ENCODE measurements at places on chromosomes 3 and 15.

DNA sequence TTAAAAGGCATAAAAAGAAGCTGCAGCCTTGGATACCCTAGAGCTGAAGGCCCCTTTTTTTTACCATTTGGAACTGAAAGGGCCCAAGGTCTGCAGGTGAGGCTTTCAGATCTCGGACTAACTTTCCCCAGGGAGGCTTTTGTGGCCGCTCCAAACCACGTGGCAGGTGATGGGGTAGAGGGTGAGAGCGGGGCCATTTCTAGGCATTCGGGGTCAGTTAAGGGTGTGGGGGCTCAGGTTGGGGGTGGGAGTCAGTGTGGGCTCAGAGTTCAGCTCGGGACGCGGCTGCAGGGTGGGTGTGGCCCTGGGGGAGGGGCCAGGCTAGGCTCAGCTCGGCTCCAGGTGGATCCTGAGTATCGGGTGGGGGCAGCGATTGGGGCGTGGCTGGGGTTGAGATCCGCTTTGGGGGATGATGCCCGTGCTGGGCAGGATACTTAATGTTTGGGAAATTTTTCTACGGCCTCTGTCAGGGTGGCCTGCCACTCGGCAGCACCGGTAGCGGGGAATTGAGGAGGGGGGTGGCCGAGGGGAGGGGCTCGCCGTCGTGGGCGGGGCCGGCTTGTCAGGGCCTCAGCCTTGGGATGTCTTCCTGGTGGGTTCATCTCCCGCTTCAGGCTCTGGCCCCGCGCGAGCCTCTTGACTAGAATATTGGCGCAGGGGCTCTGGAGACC lies 2.5 kb downstream of the KLF13 start:
- DNase-seq, result peak; percentile 53

DNA sequence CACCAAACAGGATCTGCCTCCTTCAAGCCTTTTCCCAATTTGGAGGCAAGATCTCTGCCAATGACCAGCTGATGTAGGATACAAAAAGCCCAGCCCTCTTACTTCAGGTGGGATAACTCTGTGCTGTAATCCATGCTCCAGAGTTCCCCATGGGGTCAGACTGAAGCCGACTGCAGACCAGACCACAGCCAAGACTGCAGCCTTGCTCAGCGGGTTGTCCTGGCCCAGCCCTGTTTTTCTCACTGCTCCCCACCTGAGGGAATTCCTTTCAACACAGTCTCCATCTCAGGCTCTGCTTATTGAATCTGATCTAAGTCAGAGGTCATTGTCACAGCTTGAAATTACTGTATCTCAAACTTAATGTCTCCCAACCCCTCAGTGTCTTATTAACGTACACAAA lies 207.0 kb downstream of the MYRIP start:
- no peak for DNase-seq

DNA sequence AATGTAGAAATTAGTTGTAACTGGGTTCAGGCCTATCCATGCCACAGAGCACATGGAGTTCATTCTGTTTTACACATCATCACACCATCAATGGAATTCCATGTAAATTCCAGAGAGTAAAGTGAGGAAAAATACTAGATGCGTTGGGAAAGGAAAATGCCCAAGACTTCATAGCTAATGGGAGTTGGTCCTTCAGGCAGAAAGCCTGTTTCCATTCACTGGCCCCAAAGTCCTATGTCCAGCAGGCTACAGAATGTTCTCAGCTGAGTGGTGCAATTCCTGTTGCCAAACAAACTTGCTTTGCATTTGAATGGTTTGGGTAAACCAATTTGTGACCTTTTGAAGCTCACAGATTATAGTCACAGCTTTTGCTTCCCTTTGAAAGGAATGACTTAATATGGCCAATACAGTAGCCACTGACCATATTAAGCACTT lies 164.6 kb upstream of the PFN2 start:
- DNase-seq, result no peak

DNA sequence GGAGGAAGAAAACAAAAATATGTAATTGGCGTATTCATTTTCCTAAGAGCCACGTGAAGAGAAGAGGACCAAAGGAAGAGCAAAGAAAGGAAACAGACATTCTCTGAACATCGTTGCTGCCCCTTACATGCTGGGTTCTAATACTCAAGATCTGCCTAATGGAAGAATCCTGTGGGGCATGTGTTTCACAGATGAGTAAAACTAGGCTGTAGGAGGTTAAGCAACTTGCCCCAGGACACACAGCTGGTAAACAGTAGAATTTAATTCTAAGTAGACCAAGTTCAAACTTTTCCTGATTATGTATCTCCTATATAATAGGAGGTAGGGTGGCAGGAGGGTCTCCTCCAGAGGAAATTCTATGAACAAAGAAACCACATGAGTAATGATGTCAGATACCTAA lies 106.1 kb upstream of the TNFAIP8L3 start:
- no peak for DNase-seq

GRCh38 chr15:38053205-38053604 lies 118.8 kb downstream of the TMCO5A start:
- DNase-seq, result no peak

GRCh38 chr15:66715720-66716655 lies 14.0 kb downstream of the SMAD6 start:
- DNase-seq, result no peak

DNA sequence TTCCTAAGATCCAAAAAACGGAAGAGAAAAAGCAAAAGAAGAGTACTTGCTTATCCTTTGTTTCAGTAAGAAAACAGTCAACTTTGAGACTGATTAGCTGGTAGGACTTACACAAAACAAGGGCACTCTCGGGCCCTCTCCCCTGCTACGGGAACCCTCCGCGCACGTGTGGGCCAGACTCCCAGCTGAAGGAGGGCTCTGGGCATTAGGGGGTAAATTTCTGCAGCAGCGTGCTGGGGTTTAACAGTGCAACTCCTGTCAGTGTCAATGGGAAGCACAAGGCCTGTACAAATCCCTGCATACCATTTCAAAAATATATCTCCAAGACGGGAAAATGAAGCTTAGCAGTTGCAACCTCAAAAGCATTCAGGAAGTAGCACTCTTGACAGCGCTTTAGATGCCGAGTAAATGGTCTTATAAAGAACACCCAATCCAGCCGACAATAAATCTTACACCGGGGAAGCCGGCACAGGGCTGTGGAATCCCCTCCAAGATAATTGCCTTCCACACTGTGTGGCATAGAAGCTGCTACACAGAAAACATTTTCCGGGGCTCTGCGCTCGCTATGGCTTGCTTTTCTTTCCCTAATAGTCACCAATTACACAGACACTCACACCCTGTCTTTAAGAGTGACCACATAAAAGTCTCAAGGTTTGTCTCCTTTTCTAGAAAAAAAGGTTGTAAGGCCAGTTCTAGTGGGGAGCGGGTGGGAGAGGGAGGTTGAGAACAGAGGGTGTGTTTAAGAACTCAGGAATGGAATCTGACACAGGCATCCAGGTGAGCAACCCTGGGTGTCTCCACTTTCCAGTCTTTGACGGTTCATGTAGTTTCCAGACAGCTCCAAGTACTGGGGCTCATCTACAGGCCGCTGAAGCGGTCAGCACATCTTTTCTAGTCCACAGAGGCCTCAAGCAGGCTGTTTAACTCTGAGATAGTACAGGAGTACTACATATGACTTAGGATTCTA lies 512.7 kb downstream of the FOXP1 start:
- no peak for DNase-seq

DNA sequence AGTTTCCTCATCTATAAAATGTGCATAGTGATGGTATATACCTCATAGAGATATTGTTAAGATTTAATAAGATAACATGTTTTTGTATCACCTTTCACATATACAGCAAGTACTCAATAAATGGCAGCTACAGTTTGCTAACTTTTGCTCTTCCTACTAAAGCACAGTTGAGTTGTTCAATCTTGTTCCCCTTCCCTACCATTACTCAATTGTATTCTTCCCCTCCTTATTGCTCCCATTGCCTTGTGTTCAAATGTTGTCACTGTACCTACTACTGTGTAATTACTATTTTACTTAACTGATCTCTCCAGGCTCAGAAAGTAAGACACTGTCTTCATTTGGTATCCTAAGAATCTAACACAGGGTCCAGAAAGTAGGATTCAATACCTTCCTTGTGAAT lies 5.5 kb downstream of the CD47 start:
- no peak for DNase-seq

DNA sequence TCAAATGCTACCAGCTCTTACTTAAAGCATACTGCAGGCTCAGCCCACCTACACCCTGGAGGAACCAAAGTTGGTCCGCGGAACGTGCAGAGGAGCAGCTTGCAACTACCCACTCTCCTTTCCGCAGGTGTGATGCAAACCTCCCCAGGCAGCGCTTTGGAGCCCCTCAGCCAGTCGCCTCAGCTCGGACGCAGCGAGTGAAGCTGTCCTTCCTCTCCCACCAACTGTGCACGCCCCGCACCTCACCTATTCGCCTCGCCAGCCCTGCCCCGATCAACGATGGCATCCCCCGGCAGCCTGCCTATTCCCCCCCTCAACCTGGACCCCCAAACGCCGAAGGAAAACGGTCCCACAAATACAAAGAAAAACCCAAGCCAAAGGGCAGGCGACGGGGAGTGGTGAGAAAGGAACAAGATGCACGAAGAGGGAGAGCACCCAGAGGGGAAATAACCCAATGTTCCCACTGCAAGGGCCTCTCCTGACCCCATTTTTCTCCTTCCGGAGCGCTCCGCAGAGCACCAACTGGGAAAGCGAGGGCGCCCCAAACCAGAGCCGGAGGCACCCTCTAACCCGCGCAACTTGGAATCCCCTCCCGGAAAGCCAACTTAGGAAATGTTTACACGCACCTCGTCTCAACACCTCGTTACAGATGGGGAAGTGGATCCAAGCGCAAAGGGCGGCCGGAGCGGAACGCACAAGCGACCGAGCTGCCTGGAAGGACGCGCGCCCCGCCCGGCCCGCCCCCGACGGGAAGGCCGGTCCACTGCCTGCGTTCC lies 665 bp downstream of the GLB1 start:
- DNase-seq, result peak; percentile 51

GRCh38 chr3:148903022-148903442 lies 37.9 kb downstream of the CPA3 start:
- no peak for DNase-seq

- no peak for DNase-seq
These were observed 19.0 kb upstream of the CSTA start for GRCh38 chr3:122305818-122306621.

DNA sequence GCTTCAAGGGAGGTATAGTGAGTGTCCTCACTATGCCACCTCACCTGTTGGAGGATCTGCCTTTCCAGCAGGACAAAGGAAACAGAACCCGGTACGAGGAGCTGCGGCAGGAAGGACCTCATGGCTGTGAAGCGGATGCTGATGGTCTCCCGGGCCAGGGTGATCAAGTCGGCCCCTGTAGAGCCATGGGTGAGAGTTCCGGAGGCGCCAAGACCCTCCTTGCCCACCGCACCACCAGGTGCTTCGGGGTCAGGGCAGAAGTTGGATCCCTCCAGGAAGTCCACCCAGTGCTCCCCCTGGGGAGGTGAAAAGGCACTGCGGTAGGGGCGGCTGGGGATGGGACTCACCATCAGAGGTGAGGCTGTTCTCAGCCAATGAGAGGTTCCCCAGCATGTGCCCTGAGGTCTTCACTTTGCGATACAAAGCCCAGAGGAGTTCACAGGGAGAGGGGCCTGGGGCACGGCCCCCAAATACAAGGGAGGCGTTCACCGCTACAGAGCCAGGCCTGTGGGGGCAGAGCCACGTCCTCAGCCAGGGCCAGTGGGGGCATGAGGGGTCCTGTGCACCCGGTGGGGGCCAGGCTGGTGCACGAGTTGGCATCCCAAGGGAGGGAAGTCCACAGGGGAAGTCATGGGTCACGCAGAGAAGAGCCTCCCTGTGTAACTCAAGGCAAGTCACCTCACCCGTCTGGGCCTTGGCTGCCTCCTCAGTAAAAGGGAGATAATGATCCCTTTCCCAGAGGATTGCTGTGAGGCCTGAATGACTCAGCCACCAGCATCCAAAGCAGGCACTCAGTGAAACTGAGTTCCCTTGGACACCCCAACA lies 27.7 kb downstream of the C15orf39 start:
- DNase-seq, result no peak

GRCh38 chr15:43516801-43517353 lies 531 bp upstream of the MAP1A start:
- no peak for DNase-seq

DNA sequence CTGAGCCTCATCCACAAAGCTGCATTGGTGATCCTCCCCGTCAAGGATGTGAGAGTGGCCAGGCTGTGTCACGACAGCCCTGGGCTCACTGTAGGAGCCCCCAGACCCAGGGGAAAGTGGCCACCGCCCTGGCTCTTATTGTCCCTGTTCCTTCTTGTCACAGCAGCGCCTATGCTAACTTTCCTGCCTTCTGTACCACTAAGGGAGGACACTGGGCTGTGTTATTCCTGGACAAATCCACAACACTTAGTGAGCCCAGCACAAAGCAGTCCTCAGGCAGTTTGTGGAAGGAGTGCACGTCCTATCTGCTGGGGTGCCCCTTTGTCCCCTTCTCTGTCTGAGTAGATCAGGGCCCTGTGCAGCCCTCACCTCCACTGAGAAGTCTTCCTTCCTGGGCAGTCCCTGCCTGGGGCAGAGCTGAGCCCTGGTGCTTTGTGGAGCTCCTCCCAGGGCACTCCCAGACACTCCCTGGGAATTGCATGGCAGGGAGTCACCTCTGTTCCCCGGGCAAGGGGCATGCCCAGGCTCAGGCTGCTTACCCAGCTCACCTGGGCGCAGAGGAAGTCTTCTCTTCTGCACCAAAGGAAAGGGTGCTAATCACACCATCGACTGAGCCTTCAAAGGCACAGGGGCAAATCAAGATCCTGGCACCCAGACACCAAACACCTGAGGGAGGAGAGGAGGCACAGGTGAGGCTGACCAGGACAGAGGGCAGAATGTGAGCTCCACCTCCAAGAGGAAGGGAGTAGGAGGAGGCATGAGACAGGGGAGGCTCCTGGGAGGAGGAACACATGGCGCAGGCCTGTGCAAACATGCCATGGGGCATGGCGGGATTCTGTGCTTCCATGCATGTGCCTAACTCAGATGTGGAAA lies 138.7 kb downstream of the KLF13 start:
- DNase-seq, result no peak

DNA sequence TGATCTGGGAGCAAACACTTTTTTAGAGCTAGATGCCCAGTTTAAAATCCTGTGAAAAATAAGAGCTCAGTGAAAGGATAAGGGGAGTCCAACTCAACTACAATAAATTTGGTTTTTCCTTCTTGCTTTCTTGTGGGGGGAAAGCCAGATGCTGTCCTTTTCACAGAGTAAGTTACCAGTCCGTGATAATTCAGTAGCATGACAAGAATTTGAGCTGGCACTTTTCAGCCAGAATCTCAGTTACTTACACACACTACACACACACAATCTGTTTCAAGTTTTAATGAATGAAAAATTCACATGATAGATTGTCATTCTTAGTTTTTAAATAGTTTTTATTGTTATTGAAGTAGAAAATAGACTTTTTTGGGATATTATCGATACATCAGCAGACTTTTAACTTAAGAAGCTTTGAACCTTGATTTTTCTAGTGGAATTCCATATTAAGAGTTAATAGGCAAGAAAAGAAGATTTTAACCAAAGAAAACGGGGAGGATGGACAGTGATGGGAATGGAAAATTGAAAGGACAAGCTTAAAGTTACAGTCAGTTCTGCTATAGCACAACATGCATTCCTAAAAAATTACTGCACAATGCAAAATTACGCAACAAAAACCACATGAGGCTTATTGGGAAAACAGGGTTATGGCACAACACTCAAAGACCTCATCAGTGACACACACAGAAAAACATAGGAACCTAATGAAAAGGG lies 47.0 kb downstream of the PSMD6 start:
- DNase-seq, result no peak

GRCh38 chr15:51924156-51925068 lies 47.2 kb downstream of the LEO1 start:
- DNase-seq, result no peak

All from activated naive CD8-positive, alpha-beta T cell treated with anti-CD3 and anti-CD28 coated beads, Interleukin-2, amount 50 U/mL, for 24 hours (primary cell).